ENCODE measurements at places on chromosomes 12 and 14. TPM values are rescaled to one million over a fixed set of nuclear protein-coding genes. Genes with fewer than 3 reads are reported as not detected.

SYCP3 gene
- not detected for total RNA-seq

LRTM2 gene
- total RNA-seq: not detected

MYF5 gene
- not detected for total RNA-seq

DDN gene
- not detected for total RNA-seq

CLEC4D gene
- not detected for total RNA-seq

SYNDIG1L gene
- not detected for total RNA-seq

CAPZA3 gene
- total RNA-seq: not detected

DNA sequence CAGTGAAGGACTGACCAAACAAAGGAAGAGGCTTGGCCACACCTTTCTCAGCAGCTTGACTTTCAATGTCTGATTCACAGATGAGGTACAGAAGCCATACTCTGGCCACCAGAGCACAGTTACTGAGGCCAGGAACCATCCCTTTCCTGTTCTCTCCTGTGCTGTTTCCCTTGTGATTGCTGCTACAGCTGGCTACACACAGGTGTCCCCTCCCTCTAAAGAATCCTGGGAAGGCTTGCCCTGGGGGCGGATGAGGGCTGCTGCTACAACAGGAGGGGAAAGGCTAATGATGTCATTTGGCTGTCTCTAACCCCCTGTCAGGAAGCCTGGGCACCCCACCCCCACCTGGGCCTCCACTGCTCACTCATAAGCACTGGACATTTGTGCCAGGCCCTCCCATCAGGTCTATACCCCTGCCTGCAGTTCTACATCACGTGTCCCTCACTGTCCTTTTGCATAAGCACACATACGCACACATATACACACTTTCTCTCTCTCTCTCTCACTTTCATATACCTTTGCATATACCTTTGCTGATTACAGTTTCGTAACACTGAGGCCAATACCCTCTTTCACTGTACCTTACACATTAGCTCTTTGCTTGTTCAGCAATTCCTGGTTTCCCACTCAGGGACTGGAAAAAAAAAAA lies 41.4 kb downstream of the PRPF40B start:
- no peak for DNase-seq

DNA sequence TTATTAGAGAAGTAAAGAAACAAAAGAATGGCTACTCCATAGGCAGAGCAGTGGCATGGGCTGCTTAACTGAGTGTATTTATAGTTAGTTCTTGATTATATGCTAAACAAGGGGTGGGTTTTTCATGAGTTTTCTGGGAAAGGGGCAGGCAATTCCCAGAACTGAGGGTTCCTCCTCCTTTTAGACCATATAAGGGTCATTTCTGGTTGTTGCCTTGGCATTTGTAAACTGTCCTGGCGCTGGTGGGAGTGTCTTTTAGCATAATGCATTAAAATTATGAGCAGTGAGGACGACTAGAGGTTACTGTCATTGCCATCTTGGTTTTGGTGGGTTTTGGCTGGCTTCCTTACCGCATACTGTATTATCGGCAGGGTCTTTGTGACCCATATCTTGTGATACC lies 40.1 kb downstream of the CCDC60 start:
- no peak for DNase-seq

DNA sequence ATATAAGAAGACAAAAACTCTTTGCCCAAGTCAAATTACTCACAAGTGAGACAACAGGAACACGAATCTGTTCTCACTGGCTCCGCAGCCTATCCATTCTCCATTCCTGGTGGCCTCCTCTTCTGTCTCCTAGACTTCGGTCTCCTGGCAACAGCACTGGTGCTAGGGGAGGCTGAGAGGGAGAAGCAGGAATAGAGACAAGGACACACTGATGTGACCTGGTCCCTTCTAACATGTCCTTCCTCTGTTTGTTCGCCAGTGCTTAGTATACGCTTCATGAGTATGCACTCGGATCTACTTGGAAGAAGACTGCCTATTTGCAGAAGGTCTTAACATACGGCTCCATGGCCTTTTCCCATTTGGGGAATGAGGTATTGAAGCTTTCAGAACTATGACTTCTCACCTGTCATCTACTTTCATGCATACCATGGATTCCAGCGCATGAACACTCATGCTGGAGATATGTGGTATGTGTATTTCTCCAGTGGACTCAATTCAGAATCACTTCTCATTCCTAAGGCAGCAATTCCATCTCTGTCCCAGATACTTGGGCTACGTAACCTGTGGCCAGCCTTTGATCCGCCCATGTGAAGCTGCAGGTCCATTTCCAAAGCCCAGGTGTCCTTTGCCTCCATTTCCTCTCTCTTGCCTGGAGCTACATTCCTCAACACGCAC lies 33.9 kb downstream of the BHLHE41 start:
- DNase-seq: no peak

DNA sequence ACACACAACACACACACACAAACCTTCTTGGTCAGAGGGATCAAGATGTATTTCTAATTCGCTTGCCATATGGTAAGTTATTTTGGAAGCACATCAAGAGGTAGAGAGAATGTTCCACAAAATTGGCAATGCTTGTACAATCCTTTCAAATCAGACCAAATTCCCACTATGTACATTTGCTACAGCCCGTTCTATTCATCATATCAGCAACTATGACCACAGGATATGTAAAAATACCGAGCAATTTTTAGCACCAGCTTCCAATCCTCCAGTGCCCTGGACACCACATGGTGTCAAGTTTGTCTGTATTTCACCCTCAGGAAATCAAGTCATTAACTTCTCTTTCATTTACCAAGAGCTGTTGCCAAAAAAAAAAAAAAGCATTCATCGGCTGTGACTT lies 21.2 kb downstream of the TBX5 start:
- no peak for DNase-seq

DNA sequence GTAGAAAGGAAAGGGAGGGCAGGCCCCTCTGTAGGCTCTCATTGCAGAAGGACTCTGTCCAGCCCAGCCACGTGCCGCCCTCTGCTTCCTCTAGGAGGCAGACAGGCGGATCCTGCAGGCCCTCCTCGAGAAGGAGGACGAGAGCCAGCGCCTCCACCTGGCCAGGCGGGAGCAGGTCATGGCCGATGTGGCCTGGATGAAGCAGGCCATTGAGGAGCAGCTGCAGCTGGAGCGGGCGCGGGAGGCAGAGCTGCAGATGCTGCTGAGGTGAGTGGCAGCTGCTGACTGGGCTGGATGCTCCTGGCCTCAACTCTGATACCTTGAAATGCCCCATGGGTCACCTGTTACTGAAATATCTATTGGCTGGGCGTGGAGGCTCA lies 10.9 kb downstream of the TCHP start:
- DNase-seq: peak; percentile 68

- DNase-seq: no peak
Observed at GRCh38 chr12:76489737-76490136, 69.8 kb downstream of the OSBPL8 start.

DNA sequence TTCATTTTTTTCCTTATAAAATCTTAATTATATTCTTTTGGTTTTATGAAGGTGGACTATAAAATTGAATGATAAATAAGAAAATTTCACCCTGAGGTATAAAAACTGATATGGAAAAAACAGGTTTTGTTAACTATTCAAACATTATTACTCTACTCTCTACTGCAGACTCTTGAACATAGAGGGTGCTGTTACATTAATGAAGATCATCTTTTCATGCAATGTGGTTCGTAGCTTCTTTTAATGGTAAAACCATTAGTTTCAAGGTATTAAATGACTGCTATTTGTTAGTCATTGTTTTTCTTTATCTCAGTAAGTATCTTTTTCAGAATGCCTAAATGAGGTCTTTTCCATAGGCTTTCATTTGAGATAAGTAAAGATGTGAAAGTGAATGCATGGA lies 510.4 kb downstream of the SLC16A7 start:
- no peak for DNase-seq

DNA sequence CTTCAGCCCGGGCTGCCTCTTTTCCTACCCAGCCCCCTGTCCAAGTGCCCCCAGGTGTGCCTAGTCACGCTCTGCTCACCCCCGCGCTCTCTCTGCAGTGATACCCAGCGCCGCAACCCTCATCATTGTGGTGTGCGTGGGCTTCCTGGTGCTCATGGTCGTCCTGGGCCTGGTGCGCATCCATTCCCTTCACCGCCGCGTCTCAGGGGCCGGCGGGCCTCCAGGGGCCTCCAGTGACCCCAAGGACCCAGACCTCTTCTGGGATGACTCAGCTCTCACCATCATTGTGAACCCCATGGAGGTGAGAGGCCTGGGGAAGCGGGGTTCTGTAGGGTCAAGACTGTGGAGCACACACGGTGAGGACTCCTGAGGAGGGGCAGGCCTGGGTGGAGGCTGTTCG lies 27.2 kb downstream of the CLSTN3 start:
- no peak for DNase-seq

DNA sequence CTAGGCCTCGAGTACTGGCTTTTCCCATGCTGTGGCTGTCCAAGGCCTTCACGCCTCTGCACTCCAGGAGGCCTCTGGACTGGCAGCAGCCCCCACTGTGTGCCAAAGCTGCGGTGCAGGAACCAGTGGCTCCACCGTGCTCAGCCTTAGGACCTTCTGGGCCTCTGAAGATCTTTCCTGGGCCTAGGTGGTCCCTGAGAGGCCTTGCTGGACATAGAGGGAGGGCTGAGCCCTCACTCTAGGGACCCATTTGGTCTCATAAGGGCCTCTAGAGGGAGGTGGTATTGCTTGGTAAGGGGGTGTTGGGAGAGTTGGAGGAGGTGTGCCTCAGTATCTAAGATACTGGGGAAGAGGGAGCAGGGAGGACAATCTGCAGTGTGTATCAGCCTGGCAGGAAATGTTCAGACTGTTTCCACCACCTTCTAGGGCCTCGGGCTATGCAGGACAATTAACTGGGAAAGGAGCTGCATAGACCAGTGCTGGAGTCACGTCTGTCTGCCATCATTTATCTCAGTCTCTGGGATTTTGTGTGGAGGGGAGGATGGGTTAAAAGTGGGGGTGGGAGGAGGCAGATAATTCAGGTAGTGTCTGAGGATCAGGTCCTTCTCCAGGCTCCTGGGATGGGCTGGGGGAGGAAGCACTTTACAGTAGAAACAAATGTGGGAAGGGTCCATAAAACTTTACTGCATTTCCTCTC lies 2.9 kb downstream of the HOXC5 start:
- no peak for DNase-seq

GRCh38 chr14:30054201-30054600 lies 126.6 kb upstream of the PRKD1 start:
- no peak for DNase-seq

DNA sequence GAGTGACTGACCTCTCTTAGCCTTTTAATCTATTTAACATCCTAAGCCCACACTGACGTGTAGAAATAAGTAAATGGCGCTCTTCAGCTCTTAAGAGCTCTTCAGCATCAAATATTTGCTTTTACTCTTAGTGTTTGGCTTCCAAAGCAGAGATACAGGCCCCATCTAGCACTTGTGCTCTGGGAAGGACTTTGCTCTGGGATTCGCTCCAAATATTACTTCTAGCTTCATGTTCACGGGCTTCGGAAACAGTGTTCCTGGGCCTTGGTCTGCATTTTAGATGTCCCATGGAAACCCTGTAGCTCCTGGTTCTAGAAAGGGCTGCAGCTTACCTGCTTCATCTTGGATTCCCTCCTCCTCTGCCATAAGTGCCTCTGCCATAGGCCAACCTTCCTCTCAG lies 2.7 kb upstream of the NKX2-8 start:
- DNase-seq: no peak

DNA sequence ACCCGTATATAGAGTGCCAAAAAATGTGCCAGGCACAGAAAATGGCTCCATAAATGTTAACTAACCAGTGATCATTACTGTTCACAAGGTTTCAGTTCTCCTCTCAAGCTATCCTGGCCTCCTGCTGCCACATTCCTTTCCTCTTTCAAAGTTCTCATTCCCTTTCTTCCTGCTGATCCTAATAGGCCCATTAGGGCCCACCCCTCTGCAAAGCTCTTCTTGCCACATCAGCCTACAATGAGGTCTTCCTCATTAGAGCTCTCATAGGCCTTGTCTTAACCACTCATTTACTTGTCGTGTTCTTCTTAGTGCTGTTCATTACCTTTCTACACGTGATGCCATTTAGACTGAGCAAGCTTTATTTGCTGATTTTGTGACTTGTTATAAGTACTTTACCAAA lies 40.5 kb downstream of the RPS29 start:
- DNase-seq: no peak
